ENCODE measurements at places on chromosomes 7 and 10. TPM values are rescaled to one million over a fixed set of nuclear protein-coding genes. Genes with fewer than 3 reads are reported as not detected.
A peak's percentile ranks its signal among the peaks of the same experiment; 100 is the strongest.

The EGFR gene
- polyA plus RNA-seq = 13.0 TPM

DNA sequence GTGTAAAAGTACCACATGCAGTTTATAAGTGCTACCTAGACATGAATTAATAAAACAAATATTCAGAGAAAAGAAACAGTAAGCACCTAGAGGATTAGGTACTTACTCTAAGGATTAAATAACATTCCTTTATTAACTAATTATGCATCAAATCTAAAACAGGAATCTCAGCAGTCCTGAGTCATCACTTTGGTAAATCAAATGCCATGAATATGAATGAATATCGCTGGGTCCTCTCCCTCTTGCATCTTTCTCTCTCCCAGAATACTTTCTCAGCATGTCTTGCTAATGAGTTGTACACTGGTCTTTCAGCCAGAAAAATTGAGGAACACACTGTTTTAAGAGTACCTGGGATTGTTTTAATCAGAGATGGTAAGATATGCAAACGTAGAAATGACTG is 225.5 kb upstream of the NFE2L3 start:
- no peak for DNase-seq

The SPDYE11 gene
- polyA plus RNA-seq = not detected

GRCh38 chr7:46604241-46604661 is 683.2 kb upstream of the IGFBP3 start:
- DNase-seq = no peak

DNA sequence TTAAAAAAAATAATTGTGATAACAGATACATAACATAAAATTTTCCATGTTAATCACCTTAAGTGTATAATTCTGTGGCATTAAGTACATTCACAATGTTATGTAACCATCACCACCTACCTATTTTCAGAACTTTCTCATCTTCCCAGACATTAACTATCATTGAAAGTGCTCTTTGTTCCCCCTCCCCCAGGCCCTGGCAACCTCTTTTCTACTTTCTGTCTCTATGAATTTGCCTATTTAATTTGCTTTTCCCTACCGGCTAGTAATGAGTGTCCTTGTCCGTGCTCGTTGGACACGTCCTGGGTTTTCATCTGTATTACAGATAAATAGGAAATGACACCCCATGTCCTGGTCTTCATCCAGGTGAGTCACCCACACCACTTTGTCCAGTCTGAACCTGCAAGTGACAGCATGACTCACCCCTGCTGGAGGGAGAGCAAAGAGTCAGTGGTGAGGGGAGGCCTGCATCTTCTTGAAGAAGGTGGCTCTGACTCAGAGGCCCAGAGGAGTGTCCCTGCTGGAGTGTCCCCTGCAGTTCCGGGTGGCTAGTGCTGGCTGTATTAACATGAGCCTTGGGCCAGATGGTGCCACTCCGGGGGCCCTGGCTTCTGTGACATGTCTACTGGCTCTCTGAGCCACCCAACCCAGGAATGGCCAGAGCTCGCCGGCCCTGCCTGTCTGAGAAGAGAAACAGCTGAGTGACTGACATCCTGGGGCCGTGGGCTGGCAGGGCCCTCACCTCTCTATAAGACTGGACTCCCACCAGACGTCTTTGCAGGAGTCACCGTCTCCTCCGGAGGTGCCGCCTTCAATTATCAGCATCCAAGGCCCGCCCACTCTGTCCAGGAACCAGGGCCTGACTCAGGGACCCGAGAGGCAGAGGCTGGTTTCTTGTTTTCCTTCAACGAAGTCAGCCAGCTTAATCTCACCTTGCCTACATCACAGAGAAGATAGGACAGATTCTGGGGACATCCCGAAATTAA is 503.2 kb upstream of the MKI67 start:
- no peak for DNase-seq

DNA sequence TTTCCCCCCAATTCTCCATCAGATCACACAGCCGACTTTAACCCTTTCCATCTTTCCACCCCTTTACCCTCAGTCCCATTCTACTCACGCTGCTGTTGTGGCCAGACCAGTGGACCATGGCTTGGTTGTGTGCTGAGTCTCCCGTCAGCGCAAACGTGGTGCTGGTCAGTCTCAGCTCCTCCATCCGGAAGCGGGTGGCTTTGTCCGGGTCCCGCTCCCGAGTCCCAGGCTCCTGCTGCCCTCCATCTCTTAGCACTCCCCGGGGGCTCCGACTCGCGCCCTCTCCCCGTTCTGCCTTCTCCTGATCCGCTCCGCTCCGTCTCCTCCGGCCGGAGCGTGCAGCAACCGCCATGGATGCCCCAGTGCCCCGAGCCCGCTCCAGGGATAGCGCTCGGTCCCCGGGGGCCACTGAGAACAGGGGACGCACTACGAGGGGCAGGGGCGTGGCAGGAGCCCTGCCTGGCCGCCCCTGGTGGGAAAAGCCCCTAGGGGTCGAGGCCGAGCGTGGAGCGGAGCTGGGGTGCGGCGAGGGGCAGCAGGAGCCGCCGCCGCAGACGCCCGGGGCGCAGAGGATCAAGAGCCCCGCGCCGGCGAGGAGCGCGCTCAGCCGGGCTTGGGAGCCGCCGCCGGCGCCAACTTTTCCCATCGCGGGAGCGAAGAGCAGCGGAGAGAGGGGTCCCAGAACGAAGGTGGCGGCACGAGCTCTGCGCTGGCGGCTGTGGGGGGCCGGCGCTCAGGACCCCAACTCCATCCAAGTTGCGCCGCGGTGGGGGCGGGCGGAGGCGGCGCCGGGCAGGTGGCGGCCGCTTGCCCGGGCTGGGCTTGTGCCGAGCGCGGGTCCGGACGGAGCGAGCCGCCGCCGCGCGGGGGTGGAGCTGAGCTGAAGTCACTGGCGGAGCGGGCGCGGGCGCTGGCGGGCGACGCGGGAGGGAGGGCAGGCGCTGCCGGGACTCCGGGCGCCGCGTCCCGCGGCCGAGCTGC is at the start of gene SORCS1:
Gene SORCS1 (minus strand): TSS at position 826 of the 981 bp plus-strand sequence.
- peak; percentile 8 for DNase-seq

DNA sequence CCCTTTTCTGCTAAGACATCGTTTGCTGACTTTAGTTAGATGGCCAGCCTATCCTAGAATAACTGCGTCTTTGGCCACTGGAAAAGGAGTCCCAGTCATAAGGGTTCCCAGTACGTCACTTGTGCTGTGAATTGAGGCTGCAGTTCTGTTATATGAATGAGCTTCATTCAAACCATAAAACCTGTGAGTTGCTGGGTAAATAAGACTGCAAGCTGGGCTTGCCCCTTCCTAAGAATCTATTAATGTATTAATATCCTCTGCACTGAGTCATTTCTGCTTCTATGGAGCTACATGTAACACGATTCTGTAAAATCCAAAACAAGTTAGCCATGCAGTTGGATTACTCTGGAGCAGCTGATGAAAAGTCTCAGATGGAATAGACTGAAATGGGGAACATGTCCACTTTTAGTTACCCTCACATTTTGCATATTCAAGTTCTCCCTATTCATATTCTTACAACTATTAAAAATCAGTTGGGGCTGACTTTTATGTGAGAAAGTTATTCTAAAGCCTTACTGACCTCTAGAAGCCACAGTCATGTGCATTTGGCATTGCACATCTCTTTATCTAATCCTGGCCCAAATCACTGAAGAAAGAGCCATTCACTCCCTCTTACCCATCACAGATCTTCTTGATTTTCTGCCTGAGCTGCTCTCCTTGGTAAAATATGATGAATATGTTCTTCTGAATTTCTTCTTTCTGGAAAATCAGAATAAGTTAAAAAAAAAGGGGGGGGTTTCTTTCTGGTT is 41.8 kb upstream of the TMEM213 start:
- DNase-seq = no peak

DNA sequence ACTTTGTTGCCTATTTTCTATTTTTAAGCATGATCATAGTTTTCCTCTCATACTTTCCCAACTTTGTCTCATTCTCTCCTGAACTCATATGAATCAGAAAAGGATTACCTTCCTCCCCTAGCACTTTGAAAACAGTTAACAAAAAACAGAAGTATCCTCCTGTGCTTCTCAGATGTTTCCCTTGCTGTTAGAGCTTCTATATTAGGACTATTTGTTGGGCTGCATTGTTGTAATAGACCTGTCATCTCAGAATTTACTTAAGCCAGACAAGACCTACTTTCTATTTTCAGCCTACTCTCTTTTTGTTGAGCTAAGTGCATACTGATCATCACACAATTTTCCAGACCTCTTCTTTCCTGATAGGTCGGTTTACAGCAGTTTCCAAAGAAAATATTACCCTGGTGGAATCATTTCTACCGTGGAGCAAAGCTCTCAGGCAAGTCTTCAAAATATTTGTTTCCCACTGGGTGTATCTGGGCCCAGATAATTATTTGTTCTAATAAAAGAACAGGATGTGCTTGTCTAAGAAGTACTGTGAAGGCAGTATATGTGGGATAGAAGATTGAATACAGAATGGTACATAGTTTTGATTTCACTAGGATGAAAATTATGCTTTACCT is 411.9 kb upstream of the KLF6 start:
- no peak for DNase-seq

The GARIN1A gene
- polyA plus RNA-seq = 1.3 TPM

DNA sequence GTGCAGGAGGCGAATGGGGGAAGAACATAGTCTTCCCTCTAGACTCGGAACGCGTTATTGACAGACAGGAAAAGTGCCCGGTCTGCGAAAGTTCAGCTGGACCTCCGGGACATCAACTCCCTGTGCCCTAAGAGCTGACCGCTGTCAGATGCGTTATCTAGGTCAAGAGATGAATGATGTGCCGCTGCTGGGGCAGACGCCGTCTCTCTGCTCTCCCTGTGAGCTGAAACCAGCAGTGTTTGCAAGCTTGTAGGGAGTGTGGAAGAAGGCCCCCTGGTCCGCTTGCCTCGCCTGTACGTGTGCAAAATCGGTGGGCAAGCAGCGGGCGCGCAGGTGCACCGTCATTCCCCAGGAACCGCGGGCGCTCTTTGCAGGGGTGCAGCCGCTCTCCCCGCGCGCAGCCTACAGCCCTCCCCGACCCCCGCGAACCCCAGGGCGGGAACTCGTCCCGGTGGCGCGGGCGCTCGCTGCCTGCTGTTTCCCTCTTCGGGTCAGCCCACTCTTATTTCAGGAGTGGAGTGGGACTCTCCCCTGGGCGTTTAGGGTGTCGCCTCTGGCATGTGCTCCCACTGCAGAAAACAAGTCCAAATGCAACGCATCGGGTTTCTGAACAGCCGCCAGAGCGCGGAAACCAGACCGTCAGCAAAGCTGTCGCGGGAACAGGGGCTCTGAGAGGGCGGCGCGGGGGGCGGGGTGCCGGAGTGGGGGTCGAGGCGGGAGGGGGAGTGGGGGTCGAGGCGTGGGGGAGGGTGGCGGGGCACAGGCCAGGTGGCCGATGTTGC is 1.8 kb upstream of the PFKFB3 start:
- peak; percentile 69 for DNase-seq

- DNase-seq = no peak
These were observed 647.1 kb upstream of the ZWINT start for GRCh38 chr10:57008189-57008588.

GRCh38 chr7:924541-925231 is 29.8 kb downstream of the ADAP1 start:
- DNase-seq = peak; percentile 33

The HOXA7 gene
- polyA plus RNA-seq = 0.53 TPM

The TRIM73 gene
- polyA plus RNA-seq = 1.2 TPM

DNA sequence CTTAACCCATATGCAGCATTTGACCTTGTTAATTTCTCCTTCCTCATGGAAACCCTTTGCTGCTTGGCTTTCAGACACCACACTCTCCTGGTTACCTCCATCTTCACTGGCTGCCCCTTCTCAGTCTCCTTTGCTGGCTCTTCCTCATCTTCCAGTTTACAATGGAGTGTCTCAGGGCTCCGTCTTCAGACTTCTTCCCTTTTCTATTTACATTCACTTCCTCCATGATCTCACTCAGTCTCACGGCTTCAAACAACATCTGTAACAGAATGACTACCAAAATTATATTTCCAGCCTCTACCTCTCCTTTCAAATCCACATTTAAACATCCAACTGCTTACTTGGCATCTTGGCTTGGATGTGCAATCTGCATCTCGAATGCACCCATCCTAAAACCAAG is 140.4 kb downstream of the DKK1 start:
- no peak for DNase-seq

GRCh38 chr10:113947184-113948041 is 93.0 kb downstream of the NHLRC2 start:
- no peak for DNase-seq

The HSPA12A gene
- 16.0 TPM for polyA plus RNA-seq

GRCh38 chr10:14698111-14698828 is 76.4 kb downstream of the FAM107B start:
- DNase-seq = no peak

- DNase-seq = no peak
These were observed 31.4 kb upstream of the BTBD16 start for GRCh38 chr10:122239578-122240257.

GRCh38 chr7:108037741-108038140 is 34.8 kb upstream of the LAMB1 start:
- no peak for DNase-seq

DNA sequence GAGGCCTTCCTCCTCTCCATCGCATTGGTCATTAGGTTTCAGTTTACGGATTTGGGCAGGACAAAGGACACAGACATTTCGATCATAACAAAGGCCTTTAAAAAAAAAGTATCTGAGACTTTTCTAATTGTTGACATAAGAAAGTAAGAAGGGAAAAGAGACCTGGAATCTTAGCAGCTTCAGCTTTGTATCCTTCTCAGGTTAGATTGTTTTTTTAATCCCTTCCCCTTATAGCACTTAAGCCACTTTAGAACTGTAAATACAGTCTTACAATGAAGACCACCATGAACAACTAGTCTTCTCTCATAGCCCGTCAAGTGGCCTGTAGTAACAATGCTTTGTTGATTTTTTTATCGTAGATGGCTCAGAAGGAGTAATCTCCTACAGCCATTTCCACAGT is 45.2 kb downstream of the LMTK2 start:
- no peak for DNase-seq

DNA sequence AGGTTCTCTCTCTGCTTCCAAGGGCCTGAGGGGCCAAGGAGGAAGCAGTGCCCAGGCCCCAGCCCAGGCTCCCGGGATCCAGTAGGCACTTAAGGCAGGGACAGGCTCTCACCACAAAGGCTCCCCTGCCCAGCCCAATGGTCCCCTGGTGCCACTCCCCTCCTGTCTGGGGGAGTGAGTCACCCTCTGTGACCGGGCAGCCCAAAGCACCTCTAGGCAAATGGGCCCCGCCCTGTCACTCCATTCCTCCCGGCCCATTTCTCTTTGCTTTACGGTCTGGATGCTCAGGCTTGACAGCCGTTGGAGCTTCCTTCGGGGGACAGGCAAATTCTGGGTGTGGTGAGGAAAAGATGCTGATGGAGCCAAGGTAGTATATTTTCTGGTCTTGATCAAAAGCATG is at the start of gene CALHM3:
Gene CALHM3 (minus strand): TSS at position 106 of the 400 bp plus-strand sequence. CDS start 208 bp downstream, outside the sequence.
- no peak for DNase-seq

GRCh38 chr10:120962756-120963593 is 111.8 kb downstream of the WDR11 start:
- DNase-seq = no peak

DNA sequence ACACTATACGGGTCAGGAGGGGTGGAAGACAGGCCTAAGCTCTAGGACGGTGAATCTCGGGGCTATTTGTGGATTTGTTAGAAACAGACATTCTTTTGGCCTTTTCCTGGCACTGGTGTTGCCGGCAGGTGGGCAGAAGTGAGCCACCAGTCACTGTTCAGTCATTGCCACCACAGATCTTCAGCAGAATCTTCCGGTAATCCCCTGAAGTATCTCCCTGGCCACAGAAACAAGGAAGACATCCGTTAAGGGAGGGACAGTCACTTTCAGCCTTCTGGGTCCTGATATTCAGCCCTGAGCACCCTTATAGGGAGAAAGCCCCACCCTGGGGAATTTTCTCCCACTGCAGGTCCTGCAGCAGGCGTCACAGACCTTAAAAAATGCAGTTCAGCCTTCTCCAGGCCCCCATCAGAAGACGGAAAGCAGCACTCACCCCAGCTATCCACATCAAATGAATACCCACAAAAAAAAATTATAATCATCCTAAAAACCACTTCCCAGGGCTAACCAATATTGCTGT is 23.2 kb downstream of the PLAC9 start:
- DNase-seq = no peak

Measured in ovary (tissue), 10 donors.